ENCODE measurements at places on chromosomes 4 and X. TPM values are rescaled to one million over a fixed set of nuclear protein-coding genes. Genes with fewer than 3 reads are reported as not detected.
A peak's percentile ranks its signal among the peaks of the same experiment; 100 is the strongest.

- H3K36me3 ChIP-seq, result no peaks in the 10 kb centered on the region
- no peaks in the 10 kb centered on the region for H3K27me3 ChIP-seq
- no peak overlapping the region for H3K4me3 ChIP-seq
- no peaks in the 10 kb centered on the region for H3K4me1 ChIP-seq
- no peak for DNase-seq
- no peak overlapping the region for H3K27ac ChIP-seq
These were observed 105.1 kb downstream of the SPOCK3 start for GRCh38 chr4:167129146-167129545.

DNA sequence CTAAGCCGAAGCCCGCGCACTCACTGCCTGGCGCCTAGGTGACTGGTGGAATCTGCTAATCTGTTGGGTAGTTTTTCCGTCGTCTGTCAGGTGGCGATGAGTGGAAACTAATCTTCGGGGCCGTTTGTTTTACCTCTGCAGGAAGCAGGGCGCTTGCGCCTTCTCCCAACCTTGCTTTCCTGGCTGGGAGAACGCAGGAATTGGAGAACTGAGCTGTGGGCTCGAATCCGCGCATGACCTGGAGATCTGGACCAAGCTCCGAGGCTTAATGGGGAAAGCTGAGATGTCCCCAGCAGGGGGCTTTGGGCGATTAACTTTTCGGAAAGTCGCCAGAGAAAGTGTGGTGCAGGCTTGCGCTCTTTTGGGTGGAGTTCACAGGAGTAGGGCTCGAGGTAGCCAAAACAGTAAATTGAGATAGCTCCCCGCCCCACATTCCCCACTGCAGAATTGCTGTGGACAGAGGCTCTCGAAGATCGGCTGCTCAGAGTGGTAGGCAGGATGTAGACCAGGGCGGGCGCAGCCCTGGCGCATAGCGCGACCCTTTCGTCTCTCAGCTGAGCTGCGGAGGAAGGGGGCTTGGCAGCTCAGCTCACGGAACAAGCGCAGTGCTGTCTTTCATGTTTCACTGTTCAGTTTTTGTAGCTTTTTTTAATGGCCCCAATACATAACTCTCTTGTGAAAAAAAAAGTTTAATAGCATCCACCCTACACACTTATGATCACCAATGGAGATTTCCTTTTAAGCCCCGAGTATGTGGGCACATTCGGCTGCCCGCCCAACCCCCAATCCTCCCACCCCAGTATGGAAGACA lies 2.7 kb upstream of the FGF5 start:
- no peaks in the 10 kb centered on the region for H3K4me1 ChIP-seq
- H3K27me3 ChIP-seq, result peaks cover 51% of the 10 kb centered on the region
- H3K36me3 ChIP-seq, result no peaks in the 10 kb centered on the region

DNA sequence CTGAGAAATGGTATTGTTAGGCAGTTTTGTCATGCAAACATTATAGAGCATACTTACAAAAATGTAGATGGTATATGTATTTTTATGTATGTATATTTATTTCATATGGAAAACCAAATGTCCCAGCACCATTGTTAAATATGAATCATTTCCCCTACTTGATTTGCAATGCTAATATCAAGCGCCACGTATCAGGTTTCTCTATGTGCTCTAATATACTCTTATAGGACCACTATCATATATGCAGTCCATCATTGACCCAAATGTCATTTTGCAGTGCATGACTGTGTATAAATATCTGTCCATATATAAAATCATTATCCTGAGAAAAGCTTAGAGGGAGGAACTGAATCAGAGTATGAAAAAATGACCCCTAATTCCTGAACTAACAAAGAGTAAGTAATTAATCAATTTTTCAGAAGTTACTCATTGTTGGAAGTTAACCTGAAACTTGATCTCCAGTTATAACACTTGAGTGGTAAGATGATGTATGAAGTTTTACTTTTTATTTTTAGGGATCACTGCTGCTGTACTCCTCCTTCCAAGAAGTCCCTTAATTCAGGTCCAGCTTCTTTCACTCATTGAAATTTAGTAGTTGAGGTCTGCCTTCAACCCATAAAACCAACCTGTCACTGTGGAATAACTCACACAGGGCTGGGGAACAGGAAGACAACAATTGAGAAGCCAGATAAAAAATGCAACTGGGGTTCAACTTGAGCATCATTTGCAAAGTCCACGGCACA lies 134.8 kb upstream of the LDB2 start:
- DNase-seq, result no peak
- no peak overlapping the region for H3K4me3 ChIP-seq
- H3K27me3 ChIP-seq, result no peaks in the 10 kb centered on the region
- H3K27ac ChIP-seq, result no peak overlapping the region

DNA sequence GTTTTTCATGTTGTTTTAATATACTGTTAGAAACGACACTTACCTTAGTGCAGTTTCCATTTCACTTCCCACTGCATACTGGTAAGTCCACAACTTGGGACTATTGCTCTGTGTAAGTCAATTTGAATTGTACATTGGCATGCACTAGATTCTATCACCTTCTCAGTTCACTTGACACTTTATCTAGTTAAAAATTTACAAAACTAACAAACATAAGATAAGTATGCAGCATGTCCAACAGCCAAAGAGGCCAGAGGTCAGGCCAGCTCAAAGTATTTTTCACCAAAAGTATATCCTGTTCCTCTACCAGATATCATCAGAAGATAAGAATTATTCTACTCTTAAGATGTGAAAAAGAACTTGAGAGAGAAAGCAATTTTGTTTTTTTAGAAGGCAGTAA lies 75.9 kb downstream of the QRFPR start:
- H3K27me3 ChIP-seq, result no peaks in the 10 kb centered on the region
- no peak overlapping the region for H3K4me3 ChIP-seq
- H3K27ac ChIP-seq, result peak overlapping the region; percentile 36
- H3K36me3 ChIP-seq, result no peaks in the 10 kb centered on the region
- DNase-seq, result peak; percentile 50
- H3K4me1 ChIP-seq, result no peaks in the 10 kb centered on the region

GRCh38 chr4:144366425-144366824 lies 225.9 kb upstream of the GYPA start:
- no peak overlapping the region for H3K4me3 ChIP-seq
- no peaks in the 10 kb centered on the region for H3K4me1 ChIP-seq
- DNase-seq, result no peak
- H3K27me3 ChIP-seq, result no peaks in the 10 kb centered on the region

Gene ESX1
- not detected for total RNA-seq

DNA sequence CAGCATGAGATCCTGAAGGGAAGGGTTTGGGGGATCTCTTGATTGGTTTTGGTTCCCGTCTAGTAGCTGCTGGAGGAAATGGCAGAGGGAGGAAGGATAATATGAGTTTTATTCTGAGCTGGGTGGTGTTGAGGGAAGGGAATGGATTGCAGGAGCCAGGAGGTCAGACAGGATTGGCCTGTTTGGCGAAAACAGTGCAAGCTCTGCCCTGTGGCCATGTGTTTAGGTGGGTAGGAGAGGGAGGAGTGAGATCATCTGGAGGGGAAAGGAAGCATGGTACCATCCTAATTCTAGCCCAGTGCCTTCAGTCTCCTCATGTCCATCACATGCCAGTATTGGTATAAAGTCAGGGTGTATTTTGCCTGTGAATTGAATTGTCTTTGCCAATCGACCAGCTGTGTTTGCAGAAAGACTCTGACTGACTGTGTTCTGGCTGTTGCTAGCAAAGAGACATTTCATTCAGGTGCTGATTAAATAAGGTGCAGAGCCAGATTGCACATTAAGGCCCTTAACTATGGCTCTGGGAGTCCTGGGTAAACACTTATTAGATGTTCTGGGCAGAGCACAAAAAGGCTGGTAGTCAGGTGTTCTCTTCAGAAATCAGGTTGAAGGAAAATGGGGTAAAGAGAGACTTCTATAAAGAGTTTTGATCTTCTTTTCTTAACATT lies 10.0 kb downstream of the TMEM164 start:
- no peak for DNase-seq
- no peaks in the 10 kb centered on the region for H3K27me3 ChIP-seq
- no peak overlapping the region for H3K27ac ChIP-seq
- no peaks in the 10 kb centered on the region for H3K36me3 ChIP-seq
- no peaks in the 10 kb centered on the region for H3K4me1 ChIP-seq

Gene NLGN4X
- 2.2 TPM for total RNA-seq

DNA sequence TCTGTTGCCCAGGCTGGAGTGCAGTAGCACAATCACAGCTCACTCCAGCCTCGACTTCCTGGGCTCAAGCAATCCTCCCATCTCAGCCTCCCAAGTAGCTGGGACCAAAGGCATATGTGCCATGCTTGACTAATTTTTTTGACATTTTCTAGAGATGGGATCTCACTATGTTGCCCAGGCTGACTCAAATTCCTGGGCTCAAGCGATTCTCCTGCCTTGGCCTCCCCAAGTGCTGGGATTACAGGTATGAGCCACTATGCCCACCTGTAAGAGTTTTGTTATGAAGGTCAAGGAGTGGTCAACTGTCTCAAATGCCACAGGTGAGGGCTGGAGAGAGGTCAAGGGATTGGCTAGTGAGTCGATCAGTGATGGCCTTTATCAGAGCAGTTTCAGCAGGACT lies 32.5 kb downstream of the TMEM150C start:
- H3K4me3 ChIP-seq, result no peak overlapping the region
- H3K36me3 ChIP-seq, result no peaks in the 10 kb centered on the region
- DNase-seq, result no peak
- H3K27me3 ChIP-seq, result no peaks in the 10 kb centered on the region

Gene PNMA5
- total RNA-seq, result not detected

Gene SULT1E1
- not detected for total RNA-seq

Gene DACH2
- not detected for total RNA-seq

DNA sequence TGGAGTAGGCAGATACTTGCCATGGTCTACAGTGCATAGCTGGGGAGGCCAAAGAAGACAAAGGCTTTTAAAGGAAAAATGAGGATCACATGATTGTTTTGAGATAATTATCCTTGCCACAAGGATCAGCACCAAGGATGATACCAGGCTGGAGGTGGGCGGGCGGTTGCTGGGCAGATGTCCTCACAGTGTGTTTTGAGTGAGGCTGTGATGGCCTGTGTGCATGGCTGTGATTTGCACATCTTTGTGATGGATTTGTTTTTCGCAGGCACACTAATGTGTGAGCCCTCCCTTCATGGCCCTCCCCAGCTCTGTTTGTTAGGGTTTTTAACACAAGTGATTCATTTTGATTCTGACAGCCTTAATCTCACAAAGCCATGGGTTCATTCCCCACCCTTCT lies 46.8 kb downstream of the RGS12 start:
- no peak for DNase-seq
- H3K36me3 ChIP-seq, result no peaks in the 10 kb centered on the region
- H3K4me1 ChIP-seq, result no peaks in the 10 kb centered on the region

Gene GPR101
- total RNA-seq, result not detected

GRCh38 chrX:54494166-54494988 lies 1.7 kb downstream of the FGD1 start:
- no peaks in the 10 kb centered on the region for H3K27me3 ChIP-seq
- H3K4me1 ChIP-seq, result no peaks in the 10 kb centered on the region
- no peaks in the 10 kb centered on the region for H3K36me3 ChIP-seq
- no peak overlapping the region for H3K27ac ChIP-seq

Gene ALB
- 65.4 TPM for total RNA-seq

- H3K36me3 ChIP-seq, result no peaks in the 10 kb centered on the region
- no peaks in the 10 kb centered on the region for H3K4me1 ChIP-seq
- no peak overlapping the region for H3K4me3 ChIP-seq
- DNase-seq, result no peak
- no peaks in the 10 kb centered on the region for H3K27me3 ChIP-seq
These were observed 86.9 kb downstream of the RELL1 start for GRCh38 chr4:37599092-37599790.

GRCh38 chr4:85736571-85736970 lies 261.6 kb downstream of the ARHGAP24 start:
- no peaks in the 10 kb centered on the region for H3K27me3 ChIP-seq
- H3K36me3 ChIP-seq, result no peaks in the 10 kb centered on the region
- no peaks in the 10 kb centered on the region for H3K4me1 ChIP-seq
- DNase-seq, result no peak
- no peak overlapping the region for H3K27ac ChIP-seq

GRCh38 chr4:44446801-44447562 lies 1.6 kb downstream of the KCTD8 start:
- peak overlapping the region; percentile 52 for H3K4me3 ChIP-seq
- DNase-seq, result peak; percentile 16
- no peak overlapping the region for H3K27ac ChIP-seq
- peaks cover 21% of the 10 kb centered on the region for H3K27me3 ChIP-seq
- no peaks in the 10 kb centered on the region for H3K36me3 ChIP-seq
- H3K4me1 ChIP-seq, result no peaks in the 10 kb centered on the region

- no peak overlapping the region for H3K27ac ChIP-seq
- H3K4me3 ChIP-seq, result peak overlapping the region; percentile 59
- H3K27me3 ChIP-seq, result peaks cover 12% of the 10 kb centered on the region
- DNase-seq, result peak; percentile 61
- H3K36me3 ChIP-seq, result no peaks in the 10 kb centered on the region
- no peaks in the 10 kb centered on the region for H3K4me1 ChIP-seq
These were observed 855 bp downstream of the GPRASP2 start for GRCh38 chrX:102712981-102713625.

GRCh38 chr4:32112891-32113290 lies 1392.7 kb downstream of the PCDH7 start:
- DNase-seq, result no peak
- H3K4me1 ChIP-seq, result no peaks in the 10 kb centered on the region
- no peaks in the 10 kb centered on the region for H3K27me3 ChIP-seq
- no peak overlapping the region for H3K4me3 ChIP-seq
- H3K27ac ChIP-seq, result no peak overlapping the region

Gene HEPH
- total RNA-seq, result 236 TPM

DNA sequence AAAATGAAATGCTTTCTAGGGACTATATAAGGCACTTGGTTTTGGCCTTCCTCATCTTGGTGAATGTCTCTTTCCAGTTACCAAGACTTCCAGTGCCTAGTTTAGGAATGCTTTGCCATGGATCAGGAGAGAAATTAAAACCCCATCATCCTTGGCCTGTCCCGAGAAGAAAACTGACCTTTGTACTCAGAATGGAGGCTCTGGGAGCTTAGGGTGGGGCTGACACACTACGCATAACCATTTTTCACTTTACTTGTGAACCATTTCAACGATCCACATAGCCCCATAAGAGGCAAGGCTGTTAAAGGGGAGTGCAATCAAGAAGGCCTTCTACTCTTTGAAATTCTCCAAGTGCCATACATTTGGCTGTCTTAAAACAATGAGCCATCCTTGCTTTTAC lies 26.7 kb upstream of the ZCCHC13 start:
- H3K27ac ChIP-seq, result no peak overlapping the region
- H3K27me3 ChIP-seq, result no peaks in the 10 kb centered on the region
- H3K4me3 ChIP-seq, result no peak overlapping the region
- no peaks in the 10 kb centered on the region for H3K36me3 ChIP-seq
- DNase-seq, result no peak

- H3K4me3 ChIP-seq, result no peak overlapping the region
- DNase-seq, result no peak
- H3K27ac ChIP-seq, result no peak overlapping the region
- no peaks in the 10 kb centered on the region for H3K36me3 ChIP-seq
These were observed 115.1 kb downstream of the SLC39A8 start for GRCh38 chr4:102230194-102230593.

Gene TLR3
- total RNA-seq, result 13.6 TPM

Gene ZFP42
- not detected for total RNA-seq
